ENCODE measurements at places on chromosomes 16 and 17.

GRCh38 chr17:55448681-55449080 lies 27.0 kb upstream of the MMD start:
- no peak for DNase-seq

GRCh38 chr17:68391561-68392268 lies 65.6 kb downstream of the WIPI1 start:
- DNase-seq: no peak

- no peak for DNase-seq
These were observed 288.6 kb upstream of the ELAC2 start for GRCh38 chr17:13306310-13306962.

DNA sequence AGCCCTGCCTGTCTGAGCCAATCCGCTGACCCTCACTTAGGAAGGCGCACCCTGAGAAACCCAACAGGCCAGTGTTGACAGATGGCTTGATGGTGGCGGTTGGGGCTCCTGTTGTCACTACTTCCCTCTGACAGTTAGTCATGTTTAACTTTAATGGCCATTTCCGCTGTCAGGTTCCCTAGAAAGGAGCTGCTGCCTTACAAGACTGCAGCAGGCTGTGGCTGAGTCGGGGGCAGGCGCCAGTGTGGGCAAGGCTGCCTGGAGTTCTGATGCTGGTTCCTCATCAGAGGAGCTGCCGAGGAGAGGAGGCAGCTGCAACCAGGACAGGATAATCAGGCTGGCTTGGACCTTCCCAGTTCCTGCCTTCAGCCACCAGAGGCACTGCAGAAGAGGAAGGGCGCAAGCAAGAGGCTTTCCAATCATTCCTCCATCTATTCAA lies 223.2 kb upstream of the DYNLRB2 start:
- no peak for DNase-seq

DNA sequence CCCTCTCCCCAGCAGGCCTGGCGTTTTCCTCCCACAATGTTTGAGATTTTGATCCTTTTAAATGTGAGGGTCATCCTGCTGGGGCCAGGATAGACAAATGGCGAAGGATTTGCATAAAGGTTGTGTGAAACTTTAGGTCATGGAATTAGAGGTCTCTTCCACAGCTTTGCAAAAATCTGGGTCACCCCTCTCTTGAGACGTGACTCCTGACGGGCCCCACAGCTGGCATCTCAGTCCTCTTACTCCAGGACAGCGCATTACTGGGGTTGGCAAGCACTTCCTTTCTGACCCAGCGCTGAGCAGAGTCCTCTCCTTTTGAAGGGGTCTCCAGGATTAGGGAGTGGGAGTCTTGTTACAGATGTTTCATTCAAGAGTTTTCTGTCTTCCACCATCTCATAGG lies 7.4 kb downstream of the ZNF629 start:
- no peak for DNase-seq

DNA sequence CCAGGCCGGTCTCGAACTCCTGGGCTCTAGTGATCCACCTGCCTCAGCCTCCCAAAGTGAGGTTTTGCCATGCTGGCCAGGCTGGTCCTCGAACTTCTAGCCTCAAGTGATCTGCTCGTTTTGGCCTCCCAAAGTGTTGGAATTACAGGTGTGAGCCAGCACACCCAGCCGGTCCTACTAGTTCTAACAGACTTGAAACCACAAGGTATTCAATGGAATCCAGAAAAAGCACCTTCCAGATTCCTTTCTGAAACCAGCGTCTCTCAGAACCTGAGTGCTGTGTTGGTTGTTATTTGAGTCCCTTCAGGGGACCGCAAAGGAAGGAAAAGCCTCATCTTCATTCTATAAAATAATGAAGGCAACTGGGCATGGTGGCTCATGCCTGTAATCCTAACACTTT lies 4.1 kb downstream of the KRABD2 start:
- DNase-seq: no peak

GRCh38 chr16:89094252-89094879 lies 714 bp downstream of the ACSF3 start:
- no peak for DNase-seq

All from activated T-helper 1 cell treated with Interleukin-2 at 50 U/mL for 16 hours (primary cell).